ENCODE measurements at places on chromosomes 7 and 10. TPM values are rescaled to one million over a fixed set of nuclear protein-coding genes. Genes with fewer than 3 reads are reported as not detected.

DNA sequence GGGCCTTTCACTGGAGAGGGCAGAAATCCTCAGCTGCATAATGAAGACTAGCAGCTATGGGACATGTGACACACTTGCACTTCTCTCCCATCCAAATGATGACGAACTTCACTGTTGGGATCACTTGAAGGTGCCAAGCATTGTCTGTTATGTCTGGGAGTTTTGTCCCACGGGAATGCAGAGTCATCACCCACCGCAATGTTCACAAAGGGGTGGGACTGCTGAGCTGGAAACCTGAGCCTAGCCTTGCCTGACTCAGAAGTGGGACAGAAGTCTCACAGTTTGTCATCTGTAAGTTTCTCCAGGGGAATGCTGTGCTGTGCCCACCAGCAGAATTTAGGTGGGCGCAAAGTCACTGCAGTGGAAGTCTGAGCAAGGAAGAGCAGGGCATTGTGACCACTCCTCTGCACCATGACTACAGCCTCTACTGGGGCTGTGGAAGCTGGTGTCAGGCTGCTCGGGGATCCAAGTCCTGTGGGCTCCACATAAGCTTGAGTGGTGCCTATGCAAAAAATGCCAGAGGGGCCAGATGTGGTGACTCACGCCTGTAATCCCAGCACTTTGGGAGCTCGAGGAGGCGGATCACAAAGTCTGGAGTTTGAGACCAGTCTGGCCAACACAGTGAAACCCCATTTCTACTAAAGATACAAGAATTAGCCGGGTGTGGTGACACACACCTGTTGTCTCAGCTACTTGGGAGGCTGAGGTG, 472.0 kb upstream of the CNTNAP2 start:
- no peak for DNase-seq

- DNase-seq = no peak
Measured at GRCh38 chr10:130958003-130958402, 353.5 kb downstream of the TCERG1L start.

DNA sequence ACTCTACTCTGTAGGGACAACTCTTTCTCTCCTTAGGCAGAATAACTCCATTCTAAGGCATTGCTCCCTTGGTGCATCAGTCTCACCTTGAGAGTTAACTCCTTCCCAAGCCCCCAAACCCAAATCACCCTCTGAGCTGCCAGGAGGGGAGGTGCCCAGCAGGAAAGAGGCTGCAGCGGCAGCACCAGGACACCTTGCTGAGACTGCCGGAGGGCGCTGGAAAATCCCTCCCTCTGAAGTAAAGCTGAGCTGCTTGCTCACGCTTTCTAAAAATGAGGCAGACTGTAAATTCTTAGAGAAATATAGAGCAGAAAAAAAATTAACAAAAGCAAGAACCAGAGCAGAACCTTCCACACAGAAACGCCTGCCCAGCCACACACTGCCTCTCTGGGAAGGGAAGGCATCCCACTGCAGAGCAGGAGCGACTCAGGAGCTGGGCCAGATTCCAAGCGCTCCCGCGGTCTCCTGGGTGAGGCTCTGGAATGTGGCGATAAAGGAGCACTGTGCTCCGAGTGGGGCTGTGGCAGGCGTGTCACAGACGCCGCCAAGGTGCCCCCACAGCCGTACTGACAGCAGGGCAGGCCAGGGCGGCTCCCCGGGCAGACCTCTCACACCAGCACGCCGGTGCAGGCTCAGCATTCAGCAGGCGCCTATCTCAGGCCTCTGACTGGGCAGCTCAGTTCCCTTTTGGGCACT, 202.1 kb downstream of the TNS3 start:
- peak; percentile 37 for DNase-seq

DNA sequence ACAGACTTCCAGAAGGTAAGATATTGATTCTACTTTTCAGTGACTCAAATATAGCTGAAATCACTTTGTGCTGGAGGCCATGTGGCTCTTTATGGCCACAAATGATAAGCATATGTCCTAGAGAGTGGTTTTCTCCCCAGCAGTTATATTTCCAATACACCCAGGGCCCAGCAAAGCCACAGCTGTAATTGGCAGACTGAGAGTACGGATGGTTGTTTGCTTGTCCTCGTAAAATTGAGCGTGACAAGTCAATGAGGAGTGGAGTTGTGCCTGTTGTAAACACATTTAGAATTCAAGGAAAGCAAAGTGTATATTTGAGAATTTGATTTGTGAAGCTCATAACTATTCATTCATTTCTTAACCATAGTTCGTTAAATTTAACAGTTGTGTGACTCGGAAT, 201.8 kb downstream of the LHFPL3 start:
- no peak for DNase-seq

- no peak for DNase-seq
Measured at GRCh38 chr10:14396411-14397048, 65.8 kb upstream of the FRMD4A start.

DNA sequence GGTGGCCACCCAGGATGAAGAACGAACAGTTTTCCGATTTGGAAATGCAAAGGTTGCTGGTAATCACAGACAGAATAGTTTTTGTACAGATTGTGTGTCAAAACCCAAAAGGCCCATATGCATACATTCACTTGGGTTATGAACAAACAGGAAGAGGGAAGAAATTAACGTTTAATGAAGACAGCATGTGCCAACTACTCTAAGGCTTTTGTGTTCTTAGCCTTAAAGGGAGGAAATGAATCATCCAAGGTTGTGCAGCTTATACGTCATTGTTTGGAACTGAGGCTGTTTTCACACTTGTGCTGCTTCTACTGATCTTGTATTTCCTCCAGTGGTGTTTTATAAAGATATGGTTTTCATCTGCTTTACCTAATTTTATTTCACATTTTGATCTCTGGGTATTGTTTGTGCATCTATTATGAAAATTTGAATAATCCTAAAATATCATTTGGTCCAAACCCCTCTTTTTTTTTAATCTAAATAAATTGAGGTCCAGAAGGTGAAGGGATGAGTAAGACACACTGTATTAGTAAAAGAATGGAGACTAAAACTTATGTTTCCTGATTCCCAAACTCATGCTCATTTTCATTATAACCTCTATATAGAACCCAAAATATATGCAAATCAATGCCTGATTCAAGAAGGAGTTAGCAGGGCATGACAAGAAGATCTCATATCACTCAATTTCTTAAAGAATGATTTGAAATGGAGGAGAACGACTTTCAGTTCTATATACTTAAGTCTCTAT, 373.1 kb downstream of the THSD7A start:
- no peak for DNase-seq

The FOXP2 gene
- 17.8 TPM for total RNA-seq

The MUC12 gene
- 0.03 TPM for total RNA-seq

The PSTK gene
- total RNA-seq = 11.2 TPM

Data from uterus (tissue), 4 donors.